Hematopoietic multipotent progenitor cell treated with erythropoietin and hydrocortisone succinate and interleukin-3 and kit ligand, for 4 days (in vitro differentiated cells): ENCODE measurements at places on chromosomes 7 and 10.
A peak's percentile ranks its signal among the peaks of the same experiment; 100 is the strongest.

GRCh38 chr10:7662522-7662921 is 4.2 kb downstream of the ITIH5 start:
- DNase-seq: no peak

- peak; percentile 91 for DNase-seq
These were observed 4.5 kb upstream of the PLXNA4 start for GRCh38 chr7:132580717-132581285.

DNA sequence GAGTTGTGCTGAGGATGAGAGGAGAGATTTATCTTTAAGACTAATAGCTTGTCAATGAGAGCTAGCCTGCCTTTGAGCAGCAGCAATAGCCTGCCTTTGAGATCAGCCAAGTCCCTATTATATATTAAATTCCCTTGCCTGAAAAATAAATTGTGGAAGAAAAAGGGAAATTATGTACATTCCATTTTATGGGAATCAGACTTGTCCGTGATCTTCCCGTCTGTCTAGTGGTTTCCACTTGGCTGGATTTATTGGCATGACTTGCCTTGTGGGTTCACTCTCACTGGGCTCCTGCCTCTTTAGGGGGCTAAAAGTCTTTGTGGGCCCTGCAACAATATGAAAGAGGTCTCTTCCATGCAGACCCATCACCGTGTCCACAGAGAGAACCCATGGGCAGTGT is 171.7 kb upstream of the FRMD4A start:
- DNase-seq: no peak

- peak; percentile 44 for DNase-seq
These were observed 72.8 kb upstream of the FAM20C start for GRCh38 chr7:119392-120163.

DNA sequence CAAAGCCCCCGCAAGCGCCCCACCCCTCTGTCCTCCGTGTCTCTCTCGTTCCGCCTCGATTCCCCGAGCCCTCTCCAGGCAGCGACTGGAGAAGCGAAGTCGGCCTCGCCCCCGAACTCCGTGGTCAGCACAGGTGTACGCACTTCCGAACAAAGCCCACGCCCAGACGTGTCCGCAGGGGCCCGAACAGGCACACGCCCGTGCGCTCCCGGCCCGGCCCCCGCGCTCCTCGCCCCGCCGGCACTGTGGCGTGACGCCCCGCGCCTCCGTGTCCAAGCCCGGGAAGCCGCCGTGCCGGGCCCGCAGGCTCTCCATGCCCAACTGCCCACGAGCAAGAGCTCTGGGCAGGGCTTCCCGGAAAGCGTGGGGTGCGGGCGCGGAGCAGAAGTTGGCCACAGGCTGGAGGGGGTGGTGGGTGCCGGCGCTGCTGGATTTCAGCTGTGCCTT is 662 bp downstream of the NRCAM start:
- DNase-seq: no peak

GRCh38 chr7:27160546-27161213 is 4.2 kb upstream of the HOXA7 start:
- peak; percentile 94 for DNase-seq

- DNase-seq: peak; percentile 66
These were observed 14.5 kb downstream of the ADK start for GRCh38 chr10:74165530-74165901.

GRCh38 chr7:98137134-98137825 is 30.6 kb downstream of the LMTK2 start:
- DNase-seq: no peak

DNA sequence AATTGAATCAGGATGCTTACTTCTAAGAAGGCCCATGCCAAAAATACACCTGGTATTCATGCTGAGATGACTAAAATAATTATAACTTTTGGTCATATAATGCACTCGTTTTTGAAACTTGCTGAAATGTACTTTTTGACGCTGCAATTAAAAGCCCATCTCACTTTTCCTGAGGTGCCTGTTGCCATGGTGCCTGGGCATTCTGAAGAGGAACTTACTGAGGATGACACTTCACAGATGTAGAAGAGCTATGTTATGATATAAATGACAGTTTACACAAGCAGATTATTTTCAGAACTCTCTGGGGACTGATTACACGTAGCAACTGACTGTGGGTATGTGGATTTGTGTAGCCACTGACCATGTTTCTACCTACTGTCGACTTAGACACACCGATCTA is 182.4 kb downstream of the TPK1 start:
- peak; percentile 12 for DNase-seq

- DNase-seq: peak; percentile 28
These were observed 29.5 kb upstream of the CCNY start for GRCh38 chr10:35306852-35307251.

DNA sequence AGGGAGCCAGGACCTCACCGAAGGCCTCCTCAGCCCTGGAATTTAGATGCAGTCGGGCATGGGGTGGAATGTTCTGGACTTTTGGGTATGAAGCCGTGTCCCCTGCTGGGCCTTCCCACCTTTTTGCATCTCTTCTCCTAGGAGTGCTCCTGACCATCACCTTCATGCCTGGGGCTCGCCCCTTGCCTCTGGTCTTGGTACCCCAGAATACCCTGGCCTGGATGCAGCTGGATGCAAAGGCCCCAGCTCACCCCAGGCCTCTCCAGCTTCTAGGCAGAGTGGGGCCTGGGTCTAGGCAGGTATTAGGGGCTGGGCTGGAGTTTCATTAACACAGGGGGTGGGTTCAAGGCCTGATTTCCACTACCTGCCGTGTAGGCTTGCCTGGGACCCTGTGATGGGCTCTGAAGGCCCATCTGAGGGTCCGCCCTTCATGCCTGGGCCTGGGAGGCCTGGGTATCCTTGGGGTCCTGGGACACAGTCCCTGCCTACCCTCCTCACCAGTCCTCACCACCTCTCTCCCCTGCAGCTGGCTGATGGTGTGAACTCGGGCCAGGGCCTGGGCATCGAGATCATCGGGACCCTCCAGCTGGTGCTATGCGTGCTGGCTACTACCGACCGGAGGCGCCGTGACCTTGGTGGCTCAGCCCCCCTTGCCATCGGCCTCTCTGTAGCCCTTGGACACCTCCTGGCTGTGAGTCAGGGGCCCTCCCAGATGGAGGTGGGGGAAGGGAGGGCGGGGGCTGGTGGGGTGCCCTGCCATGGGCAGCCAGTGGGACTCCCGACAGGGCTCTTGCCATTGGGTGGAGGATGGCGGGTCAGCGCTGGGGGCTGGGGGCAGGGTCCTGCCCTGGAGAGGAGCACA is 10.1 kb downstream of the AQP1 start:
- no peak for DNase-seq

DNA sequence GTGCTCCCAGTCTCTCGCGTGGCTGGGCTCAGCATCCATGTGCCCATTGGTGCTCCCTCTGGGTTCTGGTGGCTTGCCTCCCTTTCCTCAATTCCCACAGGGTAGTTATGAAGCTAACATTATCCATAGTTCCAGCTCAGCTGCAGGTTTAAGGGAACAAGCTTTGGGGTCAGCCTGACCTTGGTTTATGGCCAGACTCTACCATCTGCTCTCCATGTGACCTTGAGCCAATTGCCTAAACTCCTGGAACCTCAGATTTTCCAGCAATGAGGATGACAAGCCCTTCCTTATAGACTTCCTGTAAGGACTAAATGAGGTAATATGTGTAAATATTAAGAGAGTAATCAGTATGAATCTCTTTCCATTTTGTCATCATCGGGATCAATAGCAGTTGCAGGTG is 10.1 kb upstream of the SLC29A3 start:
- no peak for DNase-seq

DNA sequence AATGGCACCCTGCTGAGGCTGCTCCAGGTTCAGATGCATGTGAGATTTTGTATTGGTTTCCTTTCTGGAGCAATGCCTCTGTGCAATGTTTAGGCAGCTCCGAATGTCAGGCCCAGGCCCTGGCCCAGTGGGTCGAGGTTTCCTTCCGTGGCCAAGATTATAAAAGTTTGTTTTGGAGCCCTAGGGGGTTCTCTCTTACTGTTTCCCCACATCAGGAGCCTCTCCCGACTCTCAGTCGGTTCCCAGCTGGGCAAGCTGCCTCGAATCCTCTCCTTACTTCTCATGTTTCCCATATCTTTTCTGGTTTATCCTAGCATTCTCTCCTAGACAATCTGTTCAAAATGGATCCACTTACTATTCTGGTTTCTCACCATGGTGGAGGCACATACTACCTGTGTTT is 11.0 kb downstream of the TMEM140 start:
- DNase-seq: no peak

DNA sequence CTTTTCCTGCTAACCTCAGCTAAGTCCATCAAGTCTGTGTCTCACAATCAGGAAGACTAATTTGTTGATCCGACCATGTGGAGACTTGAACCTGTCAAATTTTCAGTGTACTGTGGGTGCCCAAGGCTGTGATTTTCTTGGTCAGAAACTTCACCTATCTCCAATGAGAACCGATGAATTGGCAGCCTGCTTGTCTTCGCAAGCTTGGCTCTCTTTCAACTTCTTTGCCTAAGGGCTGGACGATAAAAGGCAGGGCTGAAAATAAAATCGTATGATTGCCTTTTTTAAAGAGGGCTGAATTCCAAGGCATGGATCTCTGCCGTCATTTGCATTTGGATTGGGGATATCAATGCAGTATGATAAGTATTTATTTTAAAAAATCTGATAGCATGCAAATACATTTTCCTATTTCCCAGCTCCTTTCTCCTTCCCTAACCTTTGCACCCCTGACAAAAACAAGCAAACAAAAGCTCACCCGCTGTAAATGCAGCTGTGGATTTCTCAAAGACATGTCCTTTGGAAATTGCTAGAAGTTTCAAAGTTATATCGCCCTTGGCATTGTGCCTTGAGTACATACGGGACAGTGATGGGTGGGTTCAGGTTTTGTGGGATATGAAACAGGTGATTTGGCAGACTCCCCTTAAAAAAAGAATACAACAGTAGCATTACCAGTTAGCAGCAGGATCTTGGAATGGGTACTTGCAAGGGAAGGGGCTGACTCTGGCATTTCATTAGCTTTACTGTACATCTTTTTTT is 80.6 kb downstream of the NPTX2 start:
- DNase-seq: no peak

- DNase-seq: peak; percentile 34
These were observed 102.0 kb downstream of the SEMA3C start for GRCh38 chr7:80816806-80817205.

DNA sequence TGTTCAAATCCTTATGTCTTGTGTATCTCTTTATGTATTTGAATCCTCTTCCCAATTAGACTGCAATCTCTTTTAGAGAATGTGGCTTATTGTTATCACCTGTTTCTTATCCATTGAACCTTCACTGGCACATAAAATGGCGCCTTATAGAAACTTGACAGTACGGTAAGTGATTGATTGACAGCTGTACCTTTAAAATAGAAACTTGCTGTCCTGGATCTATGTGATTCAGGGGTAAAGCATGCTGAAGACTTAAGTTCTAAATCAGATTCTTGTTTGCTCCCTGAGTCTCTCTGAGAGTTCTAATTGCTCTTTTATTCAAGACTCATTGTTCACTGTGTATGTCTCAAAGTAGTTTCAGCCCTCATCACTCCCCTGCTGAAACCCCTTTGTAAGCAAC is 91.3 kb downstream of the CACNB2 start:
- no peak for DNase-seq

GRCh38 chr7:64997927-64998391 is 7.1 kb upstream of the ZNF117 start:
- no peak for DNase-seq

GRCh38 chr10:124867304-124867703 is 65.7 kb downstream of the ABRAXAS2 start:
- DNase-seq: peak; percentile 27

- no peak for DNase-seq
These were observed 260.8 kb downstream of the SKAP2 start for GRCh38 chr7:26603631-26604030.

DNA sequence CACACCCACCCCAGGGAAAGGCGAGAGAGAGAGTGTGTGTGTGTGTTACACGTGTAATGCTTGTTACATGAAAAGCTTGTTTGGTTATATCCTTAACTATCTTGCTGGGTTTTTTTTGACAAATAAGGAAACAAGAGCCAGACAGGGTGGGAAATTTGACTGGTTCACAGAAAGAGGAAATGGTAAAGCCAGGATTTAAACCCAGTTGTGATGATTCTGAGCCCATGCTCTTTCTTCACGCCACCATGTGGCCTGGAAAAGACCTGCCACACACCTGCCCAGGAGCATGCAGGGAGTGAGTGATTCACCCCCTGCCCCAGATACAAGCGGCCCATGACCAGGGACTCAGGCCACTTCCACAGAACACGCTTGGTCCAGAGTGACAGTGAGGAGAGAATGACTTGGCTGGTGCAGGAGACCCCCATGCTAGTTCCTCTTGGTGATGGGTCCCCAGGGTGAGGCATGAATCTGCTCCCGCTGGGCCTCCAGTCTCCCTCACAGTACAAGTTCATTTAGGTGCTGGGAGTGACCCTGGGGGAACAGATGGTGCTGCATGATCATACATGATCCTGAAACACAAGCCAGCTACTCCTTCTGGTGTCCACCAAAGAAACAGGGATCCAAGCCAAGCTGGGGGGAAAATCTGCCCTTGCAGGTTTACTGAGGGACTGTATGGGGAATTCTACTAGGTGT is 21.0 kb upstream of the EIF5AL1 start:
- peak; percentile 22 for DNase-seq

DNA sequence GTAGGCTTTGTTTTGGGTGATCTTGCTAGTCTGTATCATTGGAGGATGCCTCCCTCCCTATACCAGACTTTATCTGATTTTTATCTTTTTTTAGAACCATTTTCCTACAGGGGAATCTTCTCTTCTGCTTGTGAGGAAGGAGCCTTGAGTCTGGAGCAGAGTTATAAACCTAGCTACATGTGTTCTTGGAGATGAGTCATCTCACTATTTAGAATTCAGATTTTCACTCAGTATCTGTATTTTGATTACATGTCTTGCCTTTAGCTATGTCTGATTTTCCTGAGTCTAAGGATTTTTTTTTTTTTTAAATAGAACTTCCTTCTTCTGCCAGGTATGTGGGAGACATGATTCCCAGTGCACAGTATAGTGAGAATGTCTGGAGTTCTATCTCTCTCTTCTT is 211.6 kb upstream of the MBL2 start:
- no peak for DNase-seq

GRCh38 chr10:101172741-101173140 is 41.6 kb downstream of the TLX1 start:
- DNase-seq: no peak

GRCh38 chr10:42632564-42632963 is 5.8 kb downstream of the ZNF33B start:
- DNase-seq: no peak

DNA sequence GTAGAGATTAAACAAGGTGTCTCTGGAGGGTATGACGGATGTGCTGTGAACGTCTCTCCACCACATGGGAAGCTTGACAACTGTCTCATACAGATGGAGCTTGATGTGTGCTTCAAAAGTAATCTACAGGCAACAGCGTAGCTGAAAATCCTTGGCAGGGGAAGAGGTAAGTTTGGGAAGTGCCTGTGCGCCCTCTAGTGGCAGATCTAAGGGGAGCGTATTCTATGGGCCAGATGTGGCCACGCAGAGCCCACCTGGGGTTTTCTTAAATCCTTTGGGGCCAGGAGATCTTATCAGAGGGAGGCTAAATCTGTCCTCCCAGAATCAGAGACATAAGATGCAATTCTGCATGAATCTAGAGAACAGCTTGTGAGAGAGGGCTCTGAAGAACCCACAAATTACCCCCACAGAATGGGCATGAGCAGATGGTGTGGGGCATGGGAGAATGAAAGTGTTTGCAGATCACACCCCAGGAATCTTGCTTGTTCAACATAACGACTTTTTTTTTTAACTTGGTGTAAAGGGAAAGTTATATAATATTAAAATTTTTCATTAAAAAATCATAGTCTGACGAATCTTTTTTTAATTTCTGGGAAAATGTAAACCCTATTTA is 91.2 kb upstream of the MPP7 start:
- DNase-seq: peak; percentile 81
